ENCODE measurements at places on chromosomes 4 and X.

DNA sequence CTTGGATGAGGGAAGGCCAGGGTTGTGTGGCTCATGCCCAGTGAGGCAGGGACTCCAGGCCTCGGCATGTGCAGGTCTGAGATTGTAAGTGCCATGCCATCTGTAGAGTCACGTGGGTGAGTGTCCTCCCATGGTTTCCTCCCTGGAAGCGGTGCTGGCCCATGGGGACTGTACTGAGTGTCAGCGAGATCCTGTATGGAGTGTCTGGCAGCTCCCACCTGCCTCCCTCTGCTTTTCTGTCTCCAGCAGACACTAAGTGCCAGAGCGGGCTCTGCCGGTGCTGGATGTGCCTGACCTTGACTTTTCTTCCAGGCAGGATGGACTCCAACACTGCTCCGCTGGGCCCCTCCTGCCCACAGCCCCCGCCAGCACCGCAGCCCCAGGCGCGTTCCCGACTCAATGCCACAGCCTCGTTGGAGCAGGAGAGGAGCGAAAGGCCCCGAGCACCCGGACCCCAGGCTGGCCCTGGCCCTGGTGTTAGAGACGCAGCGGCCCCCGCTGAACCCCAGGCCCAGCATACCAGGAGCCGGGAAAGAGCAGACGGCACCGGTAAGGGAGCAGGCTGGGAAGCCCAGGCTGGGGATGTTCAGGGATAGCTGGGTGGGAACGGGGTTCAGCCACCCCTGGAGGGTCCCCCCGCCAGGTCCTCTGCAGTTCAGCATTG is 7.6 kb downstream of the WFS1 start:
- no peak for DNase-seq

DNA sequence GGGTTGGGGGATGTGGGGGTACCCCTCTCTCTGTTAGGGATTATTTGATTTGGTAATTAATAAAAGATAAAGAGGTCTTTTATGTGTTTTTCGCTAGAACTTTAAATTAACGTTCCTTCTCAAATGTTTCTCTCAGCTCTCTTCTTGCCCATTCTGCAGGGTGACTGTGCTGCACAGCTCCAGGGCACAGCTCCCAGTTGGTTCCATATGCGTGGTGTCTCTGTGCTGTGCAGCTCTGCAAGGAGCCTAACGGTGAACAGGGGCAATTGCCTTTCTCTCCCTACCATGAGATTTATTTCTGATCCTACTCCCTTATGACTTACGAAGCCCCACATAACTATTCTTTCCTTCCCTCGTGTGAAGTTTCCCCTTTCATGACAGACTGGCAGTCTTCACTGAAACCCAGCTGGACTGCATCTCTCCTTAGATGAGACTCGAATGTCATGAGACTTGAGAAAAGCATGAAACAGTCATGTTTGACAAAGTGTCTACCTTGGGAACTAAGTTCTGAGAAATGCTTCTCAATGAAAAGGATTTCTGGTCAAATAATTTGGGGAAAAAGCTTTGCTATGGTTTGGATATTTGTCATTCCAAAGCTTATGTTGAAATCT is 50.2 kb upstream of the SPRY1 start:
- DNase-seq = no peak

GRCh38 chr4:121789960-121790829 is 10.9 kb upstream of the EXOSC9 start:
- DNase-seq = no peak

- DNase-seq = no peak
Observed at GRCh38 chr4:152536545-152537182, 772 bp upstream of the FBXW7 start.

Measured in activated CD8-positive, alpha-beta memory T cell treated with anti-CD3 and anti-CD28 coated beads, Interleukin-2, amount 50 U/mL, for 48 hours (primary cell).